Naive thymus-derived CD8-positive, alpha-beta T cell (primary cell): ENCODE measurements at places on chromosomes 7 and 10. TPM values are rescaled to one million over a fixed set of nuclear protein-coding genes. Genes with fewer than 3 reads are reported as not detected.
A peak's percentile ranks its signal among the peaks of the same experiment; 100 is the strongest.

DNA sequence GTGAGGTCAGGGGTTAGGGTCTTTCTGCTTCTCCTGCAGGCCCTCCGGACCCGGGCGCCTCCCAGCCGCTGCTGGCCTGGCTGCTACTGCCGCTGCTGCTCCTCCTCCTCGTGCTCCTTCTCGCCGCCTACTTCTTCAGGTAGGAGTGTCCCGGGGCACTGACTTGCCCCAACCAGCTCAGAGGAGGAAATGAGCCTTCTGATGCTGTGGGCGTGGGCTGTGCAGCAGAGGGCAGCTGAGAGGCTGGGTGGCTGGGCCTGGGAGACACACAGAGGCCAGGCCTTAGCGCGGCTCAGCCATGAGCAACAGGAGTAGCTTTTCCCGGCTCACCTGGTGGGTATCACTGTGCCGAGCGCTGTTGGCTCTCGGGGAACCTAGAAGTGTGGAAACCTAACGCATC is 78.9 kb downstream of the MKI67 start:
- peaks cover 3% of the 10 kb centered on the region for H3K36me3 ChIP-seq
- H3K27ac ChIP-seq: peak overlapping the region; percentile 93
- peak overlapping the region; percentile 88 for H3K4me3 ChIP-seq

- peaks cover 48% of the 10 kb centered on the region for H3K4me1 ChIP-seq
- peaks cover 66% of the 10 kb centered on the region for H3K27me3 ChIP-seq
- DNase-seq: no peak
- peak overlapping the region; percentile 86 for H3K4me3 ChIP-seq
Measured at GRCh38 chr7:114086537-114086913, 167.7 kb upstream of the PPP1R3A start.

DNA sequence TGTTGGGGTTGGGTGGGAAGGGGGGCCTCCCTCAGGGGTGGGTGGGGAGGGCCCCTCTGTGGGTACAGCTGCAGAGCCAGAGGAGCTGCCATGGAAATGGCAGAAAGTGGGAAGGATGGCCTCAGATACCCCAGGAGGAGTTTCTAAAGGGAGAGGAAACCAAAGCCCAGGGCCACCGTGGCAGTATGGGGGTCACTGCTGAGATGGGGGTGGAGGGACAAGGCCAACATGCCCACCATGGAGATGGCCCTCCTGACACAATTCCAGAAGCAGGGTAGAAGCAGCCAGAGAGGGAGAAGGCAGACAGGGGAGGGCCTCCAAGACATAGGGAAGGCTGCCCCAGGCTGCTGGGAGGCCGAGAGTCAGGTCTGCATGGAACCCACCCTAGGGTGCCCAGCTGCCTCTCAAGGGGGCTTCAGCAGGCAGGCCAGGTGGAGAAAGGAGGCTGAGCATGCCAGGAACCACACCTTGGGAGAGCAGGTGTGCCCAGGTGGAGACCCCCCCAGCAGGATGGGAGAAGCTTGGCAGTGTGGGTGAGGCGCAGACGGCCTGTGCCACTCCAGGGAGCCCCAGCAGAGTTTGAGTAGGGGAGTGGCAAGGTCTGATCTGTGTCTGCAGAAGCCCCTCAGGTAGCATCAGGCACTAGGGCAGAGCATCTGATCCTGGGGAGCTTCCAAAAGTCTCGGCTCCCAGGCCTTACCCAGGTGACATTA is 146.8 kb downstream of the ARHGAP22 start:
- H3K27ac ChIP-seq: no peak overlapping the region
- H3K27me3 ChIP-seq: no peaks in the 10 kb centered on the region
- DNase-seq: peak; percentile 9
- H3K4me1 ChIP-seq: no peaks in the 10 kb centered on the region
- no peaks in the 10 kb centered on the region for H3K36me3 ChIP-seq

DNA sequence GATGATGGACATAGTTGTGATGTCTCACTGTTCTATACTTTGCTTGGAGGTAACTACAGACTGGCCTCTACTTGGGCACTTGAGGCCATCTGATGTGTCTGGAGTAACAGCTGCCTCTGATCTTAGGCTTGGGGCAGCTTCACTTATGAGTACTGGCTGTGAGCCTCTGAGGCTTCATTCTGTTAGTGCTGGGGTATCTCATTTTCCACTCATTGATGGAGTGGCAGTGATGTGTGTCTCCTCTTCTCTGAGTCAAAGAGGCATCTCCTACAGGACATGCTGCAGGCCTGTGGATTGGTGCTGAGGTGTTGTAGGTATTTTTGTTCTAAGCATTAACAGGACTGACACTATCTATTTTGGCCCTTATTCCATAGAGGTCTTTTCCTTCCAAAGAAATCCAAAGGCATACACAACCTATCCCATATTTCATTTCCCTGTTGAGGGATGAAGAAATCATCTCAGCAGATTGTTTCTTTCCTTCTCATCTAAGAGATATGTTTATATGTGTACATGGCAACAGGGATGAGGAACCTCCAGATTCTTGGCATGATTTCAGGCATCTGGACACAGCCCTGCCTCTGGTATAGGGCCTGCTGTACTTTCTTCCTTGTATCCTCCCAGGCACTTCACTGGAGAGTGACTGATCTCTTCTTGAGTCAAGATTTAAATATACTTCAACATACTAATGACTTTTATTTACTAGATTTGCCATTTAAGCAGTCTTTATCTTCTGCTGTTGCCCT is 65.7 kb upstream of the NOBOX start:
- H3K36me3 ChIP-seq: peaks cover 47% of the 10 kb centered on the region
- DNase-seq: no peak
- no peak overlapping the region for H3K27ac ChIP-seq
- no peaks in the 10 kb centered on the region for H3K27me3 ChIP-seq

DNA sequence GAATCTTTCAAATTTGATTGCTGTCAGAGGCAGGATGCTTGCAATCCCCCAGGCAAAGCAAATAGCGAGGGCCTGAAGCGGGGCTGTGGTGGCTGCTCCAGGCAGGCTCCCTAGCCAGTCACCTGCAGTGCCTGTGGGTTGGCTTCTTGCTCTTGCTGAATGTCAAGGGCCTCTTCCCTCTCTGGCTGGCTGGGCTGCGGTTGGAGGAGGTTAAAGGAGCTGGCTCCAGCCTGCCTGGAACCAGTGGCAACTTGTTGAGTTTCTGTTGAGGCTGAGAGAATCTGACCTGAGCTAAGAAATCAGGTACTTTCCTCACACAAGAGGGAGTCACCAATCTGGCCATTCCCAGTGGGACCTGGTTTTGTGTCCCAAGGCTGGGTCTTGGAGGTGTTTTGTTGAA is 134.7 kb downstream of the TMEM178B start:
- peaks cover 34% of the 10 kb centered on the region for H3K27me3 ChIP-seq
- H3K27ac ChIP-seq: no peak overlapping the region
- no peak for DNase-seq
- no peaks in the 10 kb centered on the region for H3K4me1 ChIP-seq

DNA sequence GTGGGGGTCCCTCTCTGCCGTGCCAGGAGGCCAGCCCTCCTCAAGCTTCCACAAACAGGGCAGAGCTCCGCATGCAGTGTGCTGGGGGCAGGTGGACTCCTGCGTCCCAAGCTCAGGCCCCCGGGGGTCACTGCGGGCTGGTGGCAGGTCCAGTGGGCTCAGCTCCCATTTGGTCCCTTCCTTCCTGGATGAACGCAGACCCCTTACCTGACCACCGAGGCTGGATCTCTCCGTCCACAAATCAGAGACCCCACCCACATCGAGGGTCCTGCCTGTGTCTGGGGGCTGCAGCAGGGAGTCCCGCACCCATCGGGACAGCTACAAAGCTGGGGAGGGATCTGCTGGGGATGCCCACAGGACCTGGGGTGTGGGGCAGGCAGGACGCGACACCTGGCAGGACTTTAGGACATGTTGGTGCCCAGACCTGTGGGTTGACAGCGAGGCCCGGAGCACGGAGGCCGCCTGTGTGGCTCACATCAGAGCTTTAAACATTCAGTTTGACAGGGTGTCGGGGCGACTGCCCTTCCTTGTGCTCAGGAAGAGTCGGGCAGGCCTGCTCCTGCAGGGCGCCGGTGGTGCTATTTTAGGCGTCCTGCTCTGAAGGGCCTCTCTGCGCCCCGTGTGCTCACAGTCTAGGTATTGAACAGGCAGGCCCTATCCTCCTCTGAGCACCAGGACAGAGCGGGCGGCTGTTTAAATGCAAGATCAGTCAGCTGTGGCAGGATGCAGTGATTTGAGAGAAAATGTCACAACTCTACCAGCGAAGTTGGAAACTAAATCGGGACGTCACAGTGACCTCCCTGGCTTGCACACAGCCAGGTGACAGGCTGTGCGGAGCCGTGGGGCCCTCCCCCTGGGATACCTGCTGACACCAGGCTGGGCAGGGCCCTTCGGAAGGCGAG is 15.9 kb upstream of the CFAP46 start:
- no peaks in the 10 kb centered on the region for H3K36me3 ChIP-seq
- peaks cover 2% of the 10 kb centered on the region for H3K27me3 ChIP-seq
- H3K4me1 ChIP-seq: peaks cover 16% of the 10 kb centered on the region
- H3K4me3 ChIP-seq: no peak overlapping the region

DNA sequence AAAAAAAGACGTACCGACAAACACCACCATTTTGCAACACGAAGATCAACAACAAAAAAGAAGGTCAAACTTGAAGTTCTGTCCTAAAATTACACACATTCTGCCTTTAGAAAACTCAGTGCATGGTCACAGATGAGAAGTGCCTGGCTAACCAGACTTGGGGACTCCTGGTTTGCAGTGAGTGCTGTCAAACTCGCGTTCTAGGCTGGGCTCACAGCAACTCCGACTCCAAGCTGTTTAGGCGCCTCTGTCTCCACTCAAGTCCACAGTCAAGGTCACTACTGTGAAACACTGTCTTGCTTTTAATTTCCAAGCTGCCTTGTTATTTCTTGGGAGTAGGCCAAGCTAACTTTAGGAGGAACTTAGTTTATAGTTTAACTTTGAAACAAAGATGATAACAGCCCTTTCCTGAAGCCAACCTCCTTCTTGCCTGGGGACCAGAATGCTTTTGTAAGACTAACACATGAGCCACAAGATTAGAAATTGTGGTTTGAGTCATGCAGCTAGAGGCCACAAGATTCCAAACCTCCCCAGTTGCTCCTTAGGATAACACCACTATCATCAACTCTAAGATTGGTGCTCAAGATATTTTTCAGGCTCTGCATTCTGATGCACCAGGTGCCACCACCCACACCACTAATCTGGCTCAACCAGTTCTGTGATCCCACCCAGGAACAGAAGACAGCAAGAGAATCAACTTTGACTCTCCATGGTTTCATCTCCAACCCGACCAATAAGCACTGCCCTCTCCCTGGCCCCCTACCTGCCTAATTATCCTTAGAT is 1.1 kb upstream of the DNAAF5 start:
- H3K4me3 ChIP-seq: peak overlapping the region; percentile 78
- peak overlapping the region; percentile 85 for H3K27ac ChIP-seq
- peaks cover 43% of the 10 kb centered on the region for H3K4me1 ChIP-seq

Gene CBLL1
- total RNA-seq: 59.9 TPM

Gene HABP2
- total RNA-seq: not detected
